Large intestine (tissue), 12 donors: ENCODE measurements at places on chromosomes 3 and 15.

DNA sequence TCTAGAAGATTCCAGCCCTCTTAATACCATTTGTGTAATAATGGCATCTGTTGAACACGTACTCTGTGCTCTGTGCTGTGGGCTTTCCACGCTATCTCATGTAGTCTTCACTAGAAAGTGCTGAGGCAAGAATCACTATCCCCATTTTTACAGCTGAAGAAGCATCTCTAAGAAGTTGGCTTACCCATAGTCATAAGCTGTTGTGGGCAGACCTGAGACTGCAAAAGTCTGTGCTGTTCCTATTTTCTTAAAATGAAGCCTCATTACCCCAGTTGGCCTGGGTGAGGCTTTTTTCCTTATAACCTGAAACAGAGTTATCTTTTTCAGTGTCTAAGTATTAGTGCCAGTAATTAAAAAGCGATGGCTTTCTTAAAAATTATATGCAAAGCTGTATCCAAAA, 58.5 kb downstream of the ERC2 start:
- H3K4me3 ChIP-seq = no peak overlapping the region
- no peaks in the 10 kb centered on the region for H3K27me3 ChIP-seq
- no peak for DNase-seq
- H3K36me3 ChIP-seq = no peaks in the 10 kb centered on the region
- H3K4me1 ChIP-seq = no peaks in the 10 kb centered on the region
- no peak overlapping the region for H3K27ac ChIP-seq

DNA sequence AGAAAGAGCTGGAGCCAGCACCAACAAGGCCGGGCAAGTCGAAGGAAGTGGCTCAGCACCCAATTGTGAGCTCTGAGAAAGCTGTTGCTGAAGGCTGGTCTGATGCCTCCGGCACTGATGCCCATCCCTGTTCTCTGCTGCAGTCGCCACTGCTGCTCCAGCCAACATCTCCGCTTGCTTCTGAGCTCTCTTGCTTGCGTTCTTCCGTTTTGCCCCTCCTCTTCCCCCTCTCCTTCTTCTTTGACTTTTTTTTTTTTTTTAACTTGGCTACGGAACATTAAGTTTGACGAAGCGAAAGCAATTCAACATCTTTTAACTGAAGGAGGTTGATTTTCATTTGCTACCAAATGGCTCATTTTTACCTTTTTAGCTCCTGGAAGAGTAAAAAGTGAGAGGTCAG, 442.9 kb downstream of the MCTP2 start:
- H3K27me3 ChIP-seq = no peaks in the 10 kb centered on the region
- DNase-seq = no peak
- H3K4me3 ChIP-seq = no peak overlapping the region

DNA sequence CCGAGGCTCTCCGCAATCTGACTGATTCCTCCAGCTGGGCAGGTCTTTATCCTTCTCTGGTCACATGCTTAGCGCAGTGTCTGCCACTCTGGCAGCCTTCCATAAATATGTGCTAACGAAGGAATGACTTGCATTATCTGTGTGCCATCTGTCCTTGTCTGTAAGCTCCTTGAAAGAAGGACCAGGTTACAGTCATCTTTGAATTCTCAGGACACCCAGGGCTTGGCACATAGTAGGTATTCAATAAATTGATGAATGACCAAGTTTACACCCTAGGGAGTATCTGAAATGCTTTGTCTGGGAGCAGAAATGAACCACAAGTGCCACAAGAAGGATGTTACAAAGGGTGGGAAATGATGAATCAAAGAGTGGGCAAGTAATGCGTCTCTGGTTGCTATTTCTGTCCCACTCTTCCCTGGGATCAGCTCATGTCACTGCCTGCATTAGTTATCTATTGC, 16.5 kb upstream of the FAM3D start:
- no peak overlapping the region for H3K27ac ChIP-seq
- H3K4me1 ChIP-seq = peaks cover 8% of the 10 kb centered on the region
- H3K27me3 ChIP-seq = no peaks in the 10 kb centered on the region

- peak overlapping the region; percentile 36 for H3K4me3 ChIP-seq
- no peak overlapping the region for H3K27ac ChIP-seq
Measured at GRCh38 chr3:99637368-99638111, 854 bp upstream of the COL8A1 start.

DNA sequence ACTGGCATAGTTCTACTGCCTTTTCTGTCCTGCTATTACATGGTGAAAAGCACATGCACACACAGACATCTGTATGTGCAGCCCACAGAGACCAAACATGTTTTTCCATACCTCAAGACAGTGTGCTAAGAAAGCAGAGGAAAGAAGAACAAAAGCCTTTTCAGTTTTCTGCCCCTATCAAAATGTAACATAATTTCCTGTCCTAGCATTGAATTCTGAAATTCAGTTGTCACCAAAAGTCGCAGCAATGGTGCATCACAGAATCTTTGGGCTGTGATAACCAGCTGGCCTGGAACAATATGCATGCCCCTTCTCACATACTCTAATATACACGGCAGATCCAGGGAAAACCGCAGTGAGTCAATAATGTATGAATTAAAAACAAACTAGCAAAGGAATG, 153.8 kb upstream of the RAP2B start:
- no peaks in the 10 kb centered on the region for H3K27me3 ChIP-seq
- no peak for DNase-seq
- no peaks in the 10 kb centered on the region for H3K4me1 ChIP-seq
- H3K36me3 ChIP-seq = no peaks in the 10 kb centered on the region
- no peak overlapping the region for H3K27ac ChIP-seq
- H3K4me3 ChIP-seq = no peak overlapping the region

DNA sequence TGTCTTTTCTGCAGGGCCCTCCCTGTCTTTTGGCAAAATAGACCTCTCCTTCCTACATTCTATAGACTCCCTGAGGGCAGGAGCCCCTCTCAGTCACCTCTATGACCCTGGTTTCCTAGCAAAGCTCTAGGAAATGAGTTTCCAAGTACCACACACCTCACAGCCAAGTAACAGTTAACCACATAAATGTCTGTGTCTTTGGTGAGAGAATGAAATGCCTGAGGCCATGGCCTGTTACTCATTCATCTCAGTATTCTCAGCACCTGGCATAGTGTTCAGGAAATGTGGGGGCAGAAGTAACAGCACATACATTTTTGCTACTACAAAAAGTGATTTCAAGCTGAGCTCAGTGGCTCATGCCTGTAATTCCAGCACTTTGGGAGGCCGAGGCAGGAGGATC, 21.0 kb downstream of the RFT1 start:
- H3K27ac ChIP-seq = no peak overlapping the region
- no peaks in the 10 kb centered on the region for H3K4me1 ChIP-seq
- no peak overlapping the region for H3K4me3 ChIP-seq
- DNase-seq = no peak
- H3K36me3 ChIP-seq = peaks cover 37% of the 10 kb centered on the region

- H3K27me3 ChIP-seq = no peaks in the 10 kb centered on the region
- no peak overlapping the region for H3K4me3 ChIP-seq
- no peaks in the 10 kb centered on the region for H3K36me3 ChIP-seq
- H3K4me1 ChIP-seq = no peaks in the 10 kb centered on the region
- no peak for DNase-seq
- H3K27ac ChIP-seq = no peak overlapping the region
Measured at GRCh38 chr3:25472153-25472552, 44.1 kb downstream of the RARB start.

DNA sequence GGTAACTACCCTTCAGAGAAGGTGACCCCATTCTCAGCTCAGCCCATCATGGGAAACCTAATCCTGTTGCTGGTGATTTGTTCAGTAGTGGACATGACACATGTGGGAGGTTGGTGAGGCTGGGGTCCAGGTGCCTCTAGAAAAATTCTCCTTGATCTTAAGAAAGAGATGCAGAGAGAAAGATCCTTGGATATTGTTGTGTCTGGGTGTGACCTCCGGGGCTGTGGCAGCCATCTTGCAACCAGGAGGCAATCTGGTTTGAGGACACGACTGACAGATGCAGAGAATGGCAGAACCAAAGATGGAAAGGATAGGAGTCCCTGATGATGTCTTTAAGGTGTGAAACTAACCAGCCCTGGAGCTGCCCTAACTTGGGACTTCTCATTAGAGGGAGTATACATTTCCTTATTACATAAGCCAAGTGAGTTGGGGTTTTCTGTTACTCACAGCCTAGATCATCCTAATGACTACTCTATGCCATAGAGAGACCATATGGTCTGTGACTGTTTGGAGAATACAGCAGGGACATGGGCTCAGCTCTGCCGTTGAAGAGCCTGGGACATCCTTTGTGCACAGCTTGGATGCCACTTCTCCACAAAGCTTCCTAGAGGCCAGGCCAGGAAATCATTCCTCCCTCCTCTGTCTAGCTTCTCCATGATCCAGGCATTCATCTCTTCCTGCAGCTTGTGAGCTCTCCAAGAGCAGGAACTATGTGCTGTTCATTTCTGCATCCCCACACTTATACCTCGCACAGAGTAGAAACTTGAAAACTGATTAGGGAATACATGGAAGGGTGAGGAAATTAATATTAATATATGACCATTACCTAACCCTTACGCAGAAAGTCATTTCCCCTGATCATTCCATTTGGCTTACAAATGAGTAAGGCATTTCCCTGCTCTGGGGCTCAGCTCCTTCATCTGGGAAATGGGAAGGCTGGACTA, 45.9 kb downstream of the HRH1 start:
- H3K4me3 ChIP-seq = no peak overlapping the region
- H3K4me1 ChIP-seq = peaks cover 7% of the 10 kb centered on the region
- DNase-seq = no peak
- no peak overlapping the region for H3K27ac ChIP-seq
- peaks cover 8% of the 10 kb centered on the region for H3K27me3 ChIP-seq
- no peaks in the 10 kb centered on the region for H3K36me3 ChIP-seq

DNA sequence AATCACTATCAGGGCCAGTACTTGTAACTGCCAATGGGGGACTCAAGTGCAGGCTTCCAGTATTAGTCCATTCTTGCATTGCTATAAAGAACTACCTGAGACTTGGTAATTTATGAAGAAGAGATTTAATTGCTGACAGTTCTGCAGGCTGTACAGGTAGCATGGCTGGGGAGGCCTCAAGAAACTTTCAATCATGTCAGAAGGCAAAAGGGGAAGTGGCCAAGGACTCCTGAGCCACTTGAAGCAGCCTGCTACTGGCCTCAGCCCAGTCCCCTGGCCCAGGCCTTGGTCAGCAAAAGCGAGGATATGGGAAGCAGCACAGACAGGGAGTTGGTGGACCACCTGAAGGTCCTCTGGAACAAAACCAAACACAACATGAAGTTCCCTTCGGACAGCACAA, 29.2 kb upstream of the OR5K1 start:
- no peak overlapping the region for H3K4me3 ChIP-seq
- H3K27me3 ChIP-seq = no peaks in the 10 kb centered on the region
- DNase-seq = no peak

- H3K27ac ChIP-seq = no peak overlapping the region
- H3K27me3 ChIP-seq = no peaks in the 10 kb centered on the region
- H3K4me1 ChIP-seq = peaks cover 18% of the 10 kb centered on the region
- no peaks in the 10 kb centered on the region for H3K36me3 ChIP-seq
Measured at GRCh38 chr15:66623801-66624453, 58.1 kb upstream of the LCTL start.

- H3K27ac ChIP-seq = no peak overlapping the region
- no peak for DNase-seq
- H3K36me3 ChIP-seq = no peaks in the 10 kb centered on the region
- H3K4me3 ChIP-seq = no peak overlapping the region
- no peaks in the 10 kb centered on the region for H3K4me1 ChIP-seq
- H3K27me3 ChIP-seq = no peaks in the 10 kb centered on the region
Measured at GRCh38 chr3:152155246-152156020, 113.3 kb upstream of the MBNL1 start.

DNA sequence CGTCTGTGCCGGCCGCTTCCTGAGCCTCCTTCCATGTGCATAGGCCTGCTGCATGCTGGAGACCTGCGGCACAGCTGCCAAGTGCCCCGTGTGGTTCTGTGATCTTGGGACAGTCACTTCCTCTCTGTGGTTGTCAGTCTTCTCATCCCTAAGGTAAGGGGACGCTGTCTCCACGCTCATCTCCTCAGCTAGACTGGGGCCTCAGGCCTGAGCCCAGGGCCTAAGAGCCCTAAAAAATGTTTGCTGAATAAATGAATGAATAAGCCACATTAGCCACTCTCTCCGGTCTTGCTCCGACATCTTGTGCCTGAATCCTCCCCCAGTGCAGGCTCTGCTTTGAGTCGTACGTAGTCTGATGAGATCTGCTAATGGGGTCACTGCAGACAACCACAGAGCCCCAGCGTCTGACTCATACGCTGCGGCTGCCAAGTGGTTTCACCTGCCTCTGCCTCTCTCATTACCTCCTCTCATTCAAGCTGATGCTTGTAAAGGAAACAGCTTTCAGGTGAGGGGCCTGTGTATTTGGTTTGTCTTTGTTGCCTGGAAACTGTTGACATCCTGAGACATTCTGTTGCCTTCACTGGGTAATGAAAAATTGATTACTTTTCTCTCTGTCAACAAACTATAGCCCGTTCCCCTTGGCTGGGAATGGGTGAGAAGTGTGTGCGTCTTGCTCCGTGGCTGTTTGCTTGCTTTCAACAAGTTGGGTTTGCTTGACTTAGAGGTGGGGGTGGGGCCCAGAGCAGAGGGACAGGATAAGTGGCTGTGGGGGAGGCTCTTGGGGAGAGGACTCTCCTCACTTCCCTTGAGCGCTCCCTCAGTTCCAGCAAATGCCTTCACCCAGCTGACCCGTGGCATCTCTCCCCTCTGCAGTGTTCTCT, 15.9 kb downstream of the RPLP1 start:
- no peaks in the 10 kb centered on the region for H3K36me3 ChIP-seq
- no peaks in the 10 kb centered on the region for H3K27me3 ChIP-seq
- no peak overlapping the region for H3K27ac ChIP-seq
- no peak overlapping the region for H3K4me3 ChIP-seq

- DNase-seq = no peak
- H3K27me3 ChIP-seq = no peaks in the 10 kb centered on the region
- H3K36me3 ChIP-seq = no peaks in the 10 kb centered on the region
- peaks cover 5% of the 10 kb centered on the region for H3K4me1 ChIP-seq
Measured at GRCh38 chr15:80595396-80595795, 99.7 kb upstream of the ABHD17C start.

DNA sequence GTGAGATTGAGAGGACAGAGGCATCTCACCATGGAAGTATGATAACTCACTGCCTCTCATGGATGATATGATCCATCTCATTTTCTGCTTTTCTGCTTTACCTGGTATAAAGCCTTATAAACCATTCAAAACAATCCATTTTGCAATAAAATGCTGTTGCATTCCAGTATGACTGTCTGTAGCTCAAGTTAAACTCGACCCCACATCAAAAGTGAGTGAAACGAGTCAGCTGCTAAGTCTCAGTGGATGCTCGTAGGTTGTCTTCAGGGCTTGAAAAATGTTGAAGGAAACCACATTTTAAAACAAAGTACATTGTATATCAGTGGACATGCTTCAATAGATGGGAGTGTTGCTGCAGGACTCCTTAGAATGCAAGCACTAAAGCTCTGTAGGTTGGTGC, 839.0 kb downstream of the TUSC7 start:
- no peak for DNase-seq
- H3K27ac ChIP-seq = no peak overlapping the region
- no peaks in the 10 kb centered on the region for H3K4me1 ChIP-seq
- no peak overlapping the region for H3K4me3 ChIP-seq
- H3K27me3 ChIP-seq = no peaks in the 10 kb centered on the region

GRCh38 chr3:126454437-126455198, 21.1 kb downstream of the ZXDC start:
- H3K4me1 ChIP-seq = no peaks in the 10 kb centered on the region
- no peak overlapping the region for H3K27ac ChIP-seq
- H3K36me3 ChIP-seq = peaks cover 75% of the 10 kb centered on the region
- no peak for DNase-seq
